ENCODE measurements at places on chromosomes 11 and 22. TPM values are rescaled to one million over a fixed set of nuclear protein-coding genes. Genes with fewer than 3 reads are reported as not detected.

DNA sequence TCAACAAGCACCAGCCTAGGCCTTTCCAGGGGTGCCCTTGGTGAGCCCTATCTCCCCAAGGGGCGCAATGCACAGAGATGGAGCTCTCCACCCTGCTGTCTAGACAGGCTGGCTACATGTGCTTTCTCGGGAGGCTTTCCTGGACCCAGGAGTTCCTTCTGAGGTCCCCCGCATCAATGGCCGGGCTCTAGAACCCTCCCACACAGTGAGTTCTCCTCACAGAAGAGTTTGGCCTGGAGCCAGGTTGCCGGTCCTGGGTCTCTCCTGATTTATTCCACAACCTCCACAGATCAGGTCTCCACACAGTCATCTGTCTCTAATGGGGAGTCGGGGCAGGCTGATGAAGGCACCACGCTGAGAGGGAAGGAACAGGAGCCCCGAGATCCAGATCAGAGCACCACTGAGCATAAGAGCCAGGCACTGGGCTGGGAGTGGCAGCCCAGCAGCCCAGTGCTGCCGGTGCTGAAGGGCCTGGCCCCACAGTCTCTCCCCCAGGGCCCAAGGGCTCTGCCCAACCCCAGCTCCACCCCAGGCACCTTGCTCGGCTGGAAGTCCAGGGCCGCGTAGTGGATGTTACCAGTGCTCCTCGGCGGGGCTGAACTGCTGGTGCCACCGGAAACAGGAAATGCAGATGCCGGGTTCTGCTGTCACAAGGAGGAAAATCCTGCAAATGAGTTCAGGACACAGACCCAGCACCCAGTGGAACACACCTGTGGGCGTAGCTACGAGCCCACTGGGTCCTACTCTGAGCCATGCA lies 44.7 kb downstream of the GAB4 start:
- H3K4me1 ChIP-seq = no peaks in the 10 kb centered on the region
- H3K27me3 ChIP-seq = no peaks in the 10 kb centered on the region
- H3K4me3 ChIP-seq = no peak overlapping the region
- DNase-seq = no peak

GRCh38 chr22:19814428-19814827 lies 40.2 kb downstream of the GNB1L start:
- no peaks in the 10 kb centered on the region for H3K27me3 ChIP-seq
- no peak overlapping the region for H3K27ac ChIP-seq
- no peaks in the 10 kb centered on the region for H3K4me1 ChIP-seq
- DNase-seq = no peak
- no peaks in the 10 kb centered on the region for H3K36me3 ChIP-seq

- H3K36me3 ChIP-seq = no peaks in the 10 kb centered on the region
- no peak for DNase-seq
- no peaks in the 10 kb centered on the region for H3K27me3 ChIP-seq
- H3K27ac ChIP-seq = no peak overlapping the region
- no peaks in the 10 kb centered on the region for H3K4me1 ChIP-seq
Observed at GRCh38 chr11:122556605-122557004, 98.9 kb upstream of the UBASH3B start.

The RELT gene
- total RNA-seq = 10.3 TPM

The SLC22A8 gene
- not detected for total RNA-seq
